A549 treated with dexamethasone at 1 μM for 4 hours (cell line): ENCODE measurements at places on chromosomes 7 and 10. TPM values are rescaled to one million over a fixed set of nuclear protein-coding genes. Genes with fewer than 3 reads are reported as not detected.

Gene OPN1SW
- not detected in 5 replicates for total RNA-seq

Gene PRKAG2
- 39.9 to 46.5 TPM (median 45.1 TPM) in 5 replicates for total RNA-seq

Gene DENND2A
- total RNA-seq, result 0.59 to 1.1 TPM (median 0.78 TPM) in 5 replicates

Gene UNC5B
- total RNA-seq, result 2.8 to 5.0 TPM (median 4.7 TPM) in 5 replicates

Gene OPALIN
- total RNA-seq, result not detected in 5 replicates

Gene SCD
- 148 to 219 TPM (median 171 TPM) in 5 replicates for total RNA-seq

Gene LIPJ
- not detected in 5 replicates for total RNA-seq

Gene MYL10
- total RNA-seq, result not detected in 5 replicates

Gene TET1
- 0.49 to 0.82 TPM (median 0.71 TPM) in 5 replicates for total RNA-seq

Gene BAG3
- total RNA-seq, result 212 to 309 TPM (median 305 TPM) in 5 replicates

Gene FAM25G
- 0.83 to 0.92 TPM in 2 of 5 replicates, not detected in the others for total RNA-seq

Gene CCDC172
- total RNA-seq, result not detected in 5 replicates

Gene SH3PXD2A
- 0.54 to 1.2 TPM (median 1.1 TPM) in 5 replicates for total RNA-seq

Gene CHN2
- 0.14 to 0.62 TPM (median 0.50 TPM) in 5 replicates for total RNA-seq

Gene DOCK1
- 20.8 to 29.5 TPM (median 27.7 TPM) in 5 replicates for total RNA-seq

Gene NAT16
- total RNA-seq, result 0.09 to 0.21 TPM (median 0.12 TPM) in 5 replicates

Gene PRPF18
- 19.5 to 24.3 TPM (median 20.6 TPM) in 5 replicates for total RNA-seq

Gene SPDYE11
- total RNA-seq, result not detected in 5 replicates

Gene NUP42
- 24.7 to 29.9 TPM (median 26.5 TPM) in 5 replicates for total RNA-seq

Gene ABCC2
- 85.6 to 114 TPM (median 103 TPM) in 5 replicates for total RNA-seq

Gene CTAGE4
- 0.05 TPM in 2 of 5 replicates, not detected in the others for total RNA-seq

Gene BMPR1A
- 18.9 to 30.9 TPM (median 29.2 TPM) in 5 replicates for total RNA-seq

Gene FAM25A
- total RNA-seq, result not detected in 5 replicates

Gene LEP
- not detected in 5 replicates for total RNA-seq

Gene RAPGEF5
- total RNA-seq, result 0.14 to 0.29 TPM (median 0.17 TPM) in 5 replicates

Gene SPDYE8
- not detected in 5 replicates for total RNA-seq

Gene ZNF239
- 2.0 to 2.4 TPM (median 2.1 TPM) in 5 replicates for total RNA-seq

Gene KCNMA1
- 38.0 to 72.8 TPM (median 60.1 TPM) in 5 replicates for total RNA-seq

Gene FKBP6
- total RNA-seq, result not detected in 5 replicates

Gene DNAJC30
- 8.1 to 10.6 TPM (median 10.1 TPM) in 5 replicates for total RNA-seq

Gene WIPF3
- total RNA-seq, result 0.39 to 0.65 TPM (median 0.62 TPM) in 5 replicates

Gene EXOC4
- total RNA-seq, result 21.2 to 25.2 TPM (median 23.4 TPM) in 5 replicates

Gene CTAGE8
- total RNA-seq, result not detected in 5 replicates

Gene PROSER2
- 30.6 to 35.9 TPM (median 33.1 TPM) in 5 replicates for total RNA-seq

Gene ITIH5
- total RNA-seq, result 0.04 to 0.14 TPM (median 0.08 TPM) in 5 replicates

Gene RGS10
- total RNA-seq, result 46.9 to 54.2 TPM (median 50.6 TPM) in 5 replicates

Gene ASB10
- total RNA-seq, result not detected in 5 replicates
